ENCODE measurements at places on chromosomes 5 and 9.

DNA sequence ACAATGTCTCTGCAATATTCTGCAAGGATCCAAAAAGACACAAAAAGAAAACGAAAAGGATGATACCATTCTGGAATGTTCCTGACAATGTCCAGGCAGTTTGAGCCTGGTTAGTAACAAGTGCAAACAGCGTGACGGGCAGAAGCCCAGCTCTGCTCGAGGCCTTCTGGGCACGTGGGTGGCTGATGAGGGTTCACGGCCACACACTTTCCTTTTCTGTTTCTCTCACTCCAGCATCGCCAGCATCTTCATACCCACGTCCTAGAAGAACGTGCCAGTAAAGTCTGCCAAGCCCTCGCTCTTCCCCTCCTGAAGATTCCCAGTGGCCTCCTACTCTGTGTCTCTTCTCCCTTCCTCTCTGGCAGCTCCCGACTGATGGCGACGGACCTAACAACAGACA lies 36.7 kb downstream of the COL23A1 start:
- DNase-seq, result no peak

DNA sequence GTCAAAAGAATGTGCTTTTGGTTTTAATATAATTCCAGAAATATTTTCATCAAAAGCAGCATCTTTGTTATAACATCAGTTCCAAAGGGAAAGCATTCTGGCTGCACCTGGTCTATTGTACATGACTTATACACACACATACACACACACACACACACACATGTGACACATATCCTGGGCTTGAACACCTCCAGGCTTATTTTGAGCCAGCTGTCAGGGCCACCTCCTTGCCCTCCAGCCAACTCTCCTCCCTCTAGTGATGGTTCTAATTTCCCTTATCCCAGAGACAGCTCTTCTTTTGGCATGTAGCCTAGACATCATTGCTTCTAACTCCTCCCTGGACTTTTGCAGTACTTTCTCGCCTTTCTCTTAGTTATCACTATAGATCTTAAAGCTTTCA lies 115.0 kb downstream of the PIK3R1 start:
- no peak for DNase-seq

DNA sequence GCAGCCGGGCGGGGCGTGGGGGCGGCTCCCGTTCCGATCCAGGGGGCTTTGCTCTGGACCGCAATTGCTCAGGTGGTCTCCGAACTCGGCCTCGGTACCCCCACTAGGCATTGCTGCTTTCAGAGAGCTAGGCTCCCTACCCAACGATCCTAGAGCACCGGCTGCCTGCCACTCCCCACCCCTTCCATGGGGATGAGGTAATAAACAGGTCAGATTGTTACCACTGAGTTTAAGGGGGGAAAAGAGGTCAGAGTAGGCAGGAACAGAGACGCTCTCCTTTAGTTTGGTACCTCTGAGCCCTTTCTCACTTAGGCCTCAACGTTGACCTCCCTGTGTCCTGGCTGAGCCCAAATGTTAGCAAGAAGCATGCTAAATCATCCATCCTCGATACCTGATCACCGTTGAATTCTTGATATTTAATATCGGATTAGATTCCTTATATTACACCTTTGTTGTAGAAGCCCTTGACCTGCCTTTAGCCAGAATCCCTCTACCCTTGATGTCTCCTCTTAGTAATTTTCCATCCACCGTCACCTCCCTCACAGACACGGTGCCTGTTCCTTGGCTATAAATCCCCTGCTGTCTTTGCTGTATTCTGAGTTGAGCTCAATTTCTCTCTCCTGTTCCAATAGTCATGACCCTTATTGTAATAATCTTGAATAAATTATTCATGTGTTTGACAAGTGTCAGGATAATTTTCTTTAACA lies 588 bp upstream of the PLPP1 start:
- no peak for DNase-seq

DNA sequence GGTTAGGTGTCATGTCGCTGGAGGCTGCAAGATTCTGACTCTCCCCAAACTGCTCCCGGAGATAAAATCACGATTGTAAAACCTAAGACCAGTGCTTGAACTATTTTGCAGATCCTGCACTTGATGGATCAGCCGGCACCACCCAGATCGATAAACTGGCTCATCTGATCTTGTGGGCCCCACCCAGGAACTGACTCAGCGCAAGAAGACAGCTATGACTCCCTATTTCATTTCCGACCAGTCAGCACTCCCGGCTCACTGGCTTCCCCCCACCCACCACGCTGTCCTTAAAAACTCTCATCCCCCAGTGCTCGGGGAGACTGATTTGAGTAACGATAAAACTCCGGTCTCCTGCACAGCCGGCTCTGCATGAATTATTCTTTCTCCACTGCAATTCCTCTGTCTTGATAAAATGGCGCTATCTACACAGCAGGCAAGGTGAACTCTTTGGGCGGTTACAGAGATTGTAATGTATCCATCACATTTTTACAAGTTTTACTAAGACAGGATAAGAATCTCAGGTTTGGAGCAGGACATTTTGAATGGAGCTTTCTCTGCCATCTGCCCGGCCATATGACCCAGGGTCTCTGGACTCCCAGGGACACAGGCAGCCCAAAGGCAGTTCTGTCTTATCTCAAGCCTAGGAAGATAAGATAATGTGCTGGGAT lies 10.6 kb upstream of the PPP1R26 start:
- no peak for DNase-seq

GRCh38 chr9:128232528-128233428 lies 29.6 kb downstream of the DNM1 start:
- no peak for DNase-seq

DNA sequence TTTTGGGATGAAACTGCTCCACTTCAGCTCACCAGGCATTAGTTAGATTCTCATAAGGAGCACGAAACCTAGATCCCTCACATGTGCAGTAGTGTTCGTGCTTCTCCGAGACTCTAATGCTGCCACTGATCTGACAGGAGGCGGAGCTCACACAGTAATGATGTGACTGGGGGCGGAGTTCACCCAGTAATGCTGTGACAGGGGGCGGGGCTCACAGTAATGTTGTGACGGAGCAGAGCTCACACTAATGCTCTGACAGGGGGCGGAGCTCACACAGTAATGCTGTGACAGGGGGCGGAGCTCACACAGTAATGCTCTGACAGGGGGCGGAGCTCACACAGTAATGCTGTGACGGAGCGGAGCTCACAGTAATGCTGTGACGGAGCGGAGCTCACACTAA lies 27.1 kb upstream of the LRRC14B start:
- no peak for DNase-seq

- no peak for DNase-seq
Observed at GRCh38 chr9:93037476-93037971, 21.0 kb upstream of the SUSD3 start.

GRCh38 chr9:127396253-127396807 lies 639 bp upstream of the SLC2A8 start:
- no peak for DNase-seq

GRCh38 chr5:151082282-151082902 lies 1.6 kb upstream of the TNIP1 start:
- no peak for DNase-seq

DNA sequence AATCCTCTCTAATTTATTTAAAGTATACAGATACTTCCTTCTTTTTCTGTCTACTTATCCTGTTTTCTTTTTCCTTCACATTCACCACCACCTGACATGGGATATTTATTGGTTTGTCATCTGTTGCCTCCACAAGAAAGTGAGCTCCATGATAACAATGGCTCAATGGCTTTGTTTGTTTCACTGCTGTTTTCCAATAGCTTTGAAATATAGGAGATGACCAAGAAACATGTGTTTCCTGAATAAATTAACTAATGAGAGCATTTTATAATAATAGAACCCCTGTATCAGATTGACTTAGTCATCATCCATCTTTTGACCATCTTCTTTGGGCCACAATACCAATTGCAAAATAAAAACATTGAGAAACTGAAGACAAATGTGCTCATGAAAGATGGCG lies 180.2 kb upstream of the GAS1 start:
- no peak for DNase-seq

- DNase-seq, result no peak
Observed at GRCh38 chr9:19429595-19429994, 20.8 kb downstream of the ACER2 start.

DNA sequence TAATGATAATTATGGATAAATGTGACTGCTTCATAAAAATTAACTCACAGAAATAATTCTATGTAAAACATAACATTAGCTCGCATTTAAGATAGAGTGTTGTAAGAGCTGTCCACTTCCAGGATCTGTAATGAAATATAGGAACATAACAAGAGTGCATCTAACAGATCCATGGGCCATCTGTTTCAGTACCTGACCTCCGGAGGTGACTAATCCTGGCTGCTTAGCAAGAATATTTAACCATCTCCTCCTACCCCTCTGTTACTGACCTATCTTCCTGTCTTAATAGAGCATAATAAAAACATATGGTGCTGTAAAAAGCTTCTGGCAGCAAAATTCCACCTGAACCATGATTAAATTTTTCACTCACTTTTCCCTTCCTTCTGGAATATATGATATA lies 7.1 kb downstream of the PLCXD3 start:
- DNase-seq, result no peak

DNA sequence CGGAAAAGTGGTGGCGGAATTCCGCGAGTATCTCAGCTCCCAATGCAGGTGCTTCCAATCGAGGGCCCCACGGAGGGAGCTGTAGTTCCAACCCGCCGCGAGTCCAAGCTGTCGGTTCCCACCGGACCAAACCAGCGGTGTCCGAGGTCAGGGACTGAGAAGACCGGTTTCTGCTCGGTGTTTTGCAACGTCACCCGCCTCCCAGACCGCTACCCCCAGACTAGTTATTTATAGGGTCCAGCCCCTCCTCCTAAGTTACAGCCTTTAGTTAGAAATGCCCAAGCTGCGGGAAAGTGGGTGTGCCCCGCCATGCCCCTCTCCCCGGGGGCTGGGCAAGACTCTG lies 677 bp upstream of the MYORG start:
- DNase-seq, result no peak

DNA sequence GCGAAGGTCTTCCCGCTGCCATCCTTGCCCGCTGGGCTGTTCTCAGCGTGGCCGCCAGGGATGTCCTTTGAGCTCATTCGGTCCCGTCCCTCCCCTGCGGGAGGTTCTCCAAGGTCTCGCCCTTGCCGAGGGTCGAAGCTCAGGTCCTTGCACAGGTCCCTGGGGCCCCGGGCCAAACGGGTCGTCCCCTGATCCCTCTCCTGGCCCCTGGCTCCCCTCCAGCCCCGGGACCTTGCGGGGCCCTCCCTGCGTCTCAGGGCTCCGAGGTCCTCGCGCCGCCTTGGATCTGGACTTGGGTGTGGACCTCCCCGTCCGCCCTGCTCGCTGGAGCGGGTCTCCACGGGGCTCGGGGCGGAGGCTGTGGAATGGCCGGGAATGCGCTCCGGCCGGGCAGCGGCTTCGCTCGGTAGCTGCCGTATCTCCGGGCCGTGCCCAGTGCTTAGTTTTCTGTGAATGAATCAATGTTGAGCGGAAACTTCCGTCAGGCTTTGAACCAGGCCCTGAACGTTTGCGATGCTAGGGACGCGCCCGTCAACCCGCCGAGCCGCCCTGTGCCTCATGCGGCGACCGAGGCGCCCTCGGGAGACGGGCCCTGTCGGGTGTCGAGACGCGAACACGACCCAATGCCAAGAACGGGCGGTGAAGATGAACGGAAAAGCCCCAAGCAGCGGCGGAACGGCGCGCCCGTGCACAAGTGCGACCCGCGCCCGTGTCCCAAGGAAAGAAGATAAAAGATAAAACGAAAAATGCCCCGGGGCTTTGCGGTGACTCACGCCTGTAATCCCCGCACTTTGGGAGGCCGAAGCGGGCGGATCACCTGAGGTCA lies 780 bp downstream of the RNU6ATAC start:
- DNase-seq, result peak; percentile 3

DNA sequence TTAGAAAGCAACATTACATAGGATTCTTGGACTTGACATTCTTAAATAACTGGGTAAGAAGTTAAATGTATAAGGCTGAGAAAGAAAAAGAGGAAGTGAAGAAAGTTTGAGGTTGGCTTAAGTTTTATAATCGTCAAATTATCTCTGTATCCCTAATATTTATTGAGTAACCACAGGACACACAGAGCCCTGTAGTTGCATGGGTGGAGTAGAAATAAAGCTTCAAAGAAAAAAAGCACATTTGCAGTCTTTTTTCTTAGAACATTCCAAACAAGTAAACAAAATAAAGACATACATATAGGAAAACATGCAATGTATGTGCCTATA lies 137.0 kb downstream of the CCDC192 start:
- no peak for DNase-seq

- DNase-seq, result no peak
Observed at GRCh38 chr5:129746876-129747275, 1.0 kb upstream of the MINAR2 start.

GRCh38 chr9:82504620-82505019 lies 516.0 kb downstream of the SPATA31D1 start:
- no peak for DNase-seq

DNA sequence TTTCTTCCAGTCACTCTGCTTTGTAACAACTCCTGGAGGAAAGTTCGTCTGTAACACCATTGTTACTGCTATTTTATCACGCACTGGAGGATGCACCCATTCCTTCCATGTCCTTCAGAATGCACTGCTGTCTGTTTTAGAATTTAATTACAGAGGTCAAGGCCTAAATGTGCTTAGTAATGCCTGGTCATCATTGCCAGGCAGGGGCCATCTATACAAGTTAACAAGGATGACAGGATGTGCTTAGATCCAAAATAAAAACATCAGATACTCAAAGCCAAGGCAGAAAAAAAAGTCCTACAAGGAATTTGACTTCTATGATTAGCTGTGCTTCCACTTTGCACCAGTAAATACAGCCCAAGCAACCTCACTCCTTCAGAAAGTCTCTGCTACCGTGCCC lies 371.4 kb downstream of the SEMA5A start:
- no peak for DNase-seq

DNA sequence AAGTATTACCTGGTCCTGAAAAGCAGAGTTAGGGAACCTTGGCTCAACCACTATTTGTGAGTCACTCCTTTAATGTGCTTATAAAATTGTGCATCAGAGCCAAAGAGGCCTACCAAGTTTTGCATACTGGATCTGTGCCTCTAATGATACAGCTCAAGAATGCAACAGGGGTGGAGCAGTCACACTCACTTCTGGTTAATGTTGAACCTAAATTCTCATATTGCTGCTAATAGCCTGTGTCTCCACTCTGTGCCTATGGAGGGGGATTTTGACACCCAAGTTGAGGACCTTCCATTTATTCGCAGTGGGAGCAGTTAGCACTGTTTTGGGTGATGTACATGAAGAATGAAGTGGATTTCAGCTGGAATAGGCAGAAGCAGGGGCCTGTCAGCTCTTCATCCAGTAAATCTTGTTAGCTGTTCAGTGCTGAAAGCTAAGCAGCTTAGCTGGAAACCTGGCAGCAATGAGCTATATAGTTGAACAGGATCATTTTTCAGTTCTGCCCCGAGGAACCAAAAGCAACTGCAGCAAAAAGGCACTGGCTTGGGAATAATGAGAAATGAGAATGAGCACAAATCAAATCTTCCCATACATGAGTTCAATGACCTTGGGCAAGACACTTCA lies 9.7 kb downstream of the SH3TC2 start:
- DNase-seq, result no peak

GRCh38 chr9:137431416-137431931 lies 8.3 kb downstream of the NOXA1 start:
- DNase-seq, result no peak
